Thymus (tissue), 14 donors: ENCODE measurements at places on chromosomes 6 and 20. TPM values are rescaled to one million over a fixed set of nuclear protein-coding genes. Genes with fewer than 3 reads are reported as not detected.

The CLPSL2 gene
- polyA plus RNA-seq, result 0.09 TPM

The HLA-G gene
- 6.3 TPM for polyA plus RNA-seq

The PLCG1 gene
- polyA plus RNA-seq, result 126 TPM

The FAM209B gene
- 3.3 TPM for polyA plus RNA-seq

The PMEPA1 gene
- 5.1 TPM for polyA plus RNA-seq

The TPX2 gene
- 8.2 TPM for polyA plus RNA-seq

The PIM1 gene
- 31.7 TPM for polyA plus RNA-seq

The SPATA25 gene
- polyA plus RNA-seq, result 5.1 TPM

The MUCL3 gene
- 0.02 TPM for polyA plus RNA-seq

The SOBP gene
- polyA plus RNA-seq, result 4.2 TPM

The GJA10 gene
- not detected for polyA plus RNA-seq

The OR2J1 gene
- polyA plus RNA-seq, result 0.02 TPM

The BMP2 gene
- polyA plus RNA-seq, result 0.78 TPM

The CASS4 gene
- 3.7 TPM for polyA plus RNA-seq

The FLRT3 gene
- 7.5 TPM for polyA plus RNA-seq
